ENCODE measurements at places on chromosomes 1 and 21.

DNA sequence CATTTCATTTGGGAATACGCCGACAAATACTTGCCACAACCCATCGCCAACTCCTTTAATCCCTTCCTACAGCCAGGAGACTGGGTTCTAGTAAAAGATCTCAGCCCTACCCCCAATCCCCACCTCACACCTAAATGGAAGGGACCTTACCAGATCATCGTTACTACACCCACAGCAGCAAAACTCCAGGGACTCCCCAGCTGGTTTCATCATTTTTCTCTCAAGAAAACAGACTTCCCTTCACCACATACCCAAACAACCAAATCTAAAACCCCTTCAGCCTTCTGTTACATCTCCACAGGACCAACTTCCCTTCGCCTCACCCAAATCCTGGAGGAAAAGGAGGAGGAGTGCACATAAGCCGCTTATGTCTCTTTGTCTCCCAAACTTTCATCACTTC is 23.7 kb upstream of the SLC2A5 start:
- DNase-seq, result no peak

- DNase-seq, result no peak
Measured at GRCh38 chr21:40754466-40754865, 92.5 kb downstream of the DSCAM start.

DNA sequence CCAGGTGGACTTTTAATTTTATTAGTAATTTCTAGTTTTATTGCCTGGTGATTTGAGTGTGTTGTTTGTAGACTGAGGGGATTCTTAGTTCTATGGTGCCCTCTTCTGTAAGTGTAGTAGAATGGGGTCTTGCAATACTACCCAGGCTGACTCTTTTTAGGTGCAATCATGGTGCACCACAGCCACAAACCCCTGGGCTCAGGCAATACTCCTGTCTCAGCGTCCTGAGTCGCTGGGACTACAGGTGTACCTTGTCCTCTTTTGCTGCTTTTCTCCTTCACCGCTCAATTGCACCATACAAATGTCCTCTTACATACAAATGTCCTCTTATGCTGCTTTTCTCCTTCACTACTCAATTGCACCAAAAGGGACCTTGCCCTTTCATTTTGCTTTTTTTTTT is 43.1 kb downstream of the SCP2 start:
- DNase-seq, result no peak

- no peak for DNase-seq
Measured at GRCh38 chr21:18382141-18382540, 21.4 kb downstream of the TMPRSS15 start.

- no peak for DNase-seq
Measured at GRCh38 chr1:10838541-10838940, 42.1 kb upstream of the CASZ1 start.

DNA sequence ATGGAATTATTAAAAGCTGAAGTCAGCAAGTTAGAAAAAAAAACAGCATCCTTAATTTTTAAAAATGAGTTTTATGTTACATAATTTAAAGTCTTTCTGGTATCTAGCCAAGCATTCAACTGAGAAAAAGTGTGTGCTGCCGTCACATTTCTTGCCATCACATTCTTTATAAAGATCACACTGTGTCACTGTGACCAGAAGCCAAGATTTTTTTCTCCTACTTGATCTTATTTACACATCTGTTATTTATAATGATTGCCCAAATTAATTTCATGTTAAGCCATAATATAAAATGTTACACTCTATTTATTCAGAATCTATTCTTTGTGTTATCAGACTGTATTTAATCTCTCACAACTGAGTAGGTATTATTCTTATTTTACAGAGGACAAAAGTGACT is 1603.7 kb downstream of the PLA2G4A start:
- DNase-seq, result no peak

DNA sequence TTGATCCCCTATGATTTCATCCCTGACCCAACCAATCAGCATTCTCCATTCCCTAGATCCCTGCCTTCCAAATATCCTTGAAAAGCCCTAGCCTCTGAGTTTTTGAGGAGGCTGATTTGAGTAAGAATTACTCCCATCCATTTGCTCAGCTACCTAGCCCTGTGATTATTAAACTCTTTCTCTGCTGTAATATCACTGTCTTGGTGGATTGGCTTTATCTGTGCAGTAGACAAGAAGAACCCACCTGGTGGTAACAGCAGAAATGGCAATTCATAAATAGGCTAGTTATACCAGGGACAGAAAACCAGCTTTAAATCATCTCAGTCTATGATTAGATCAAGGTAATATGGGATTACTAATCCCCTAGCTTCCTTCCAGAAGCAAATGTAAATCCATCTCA is 13.0 kb downstream of the IL20 start:
- no peak for DNase-seq

- no peak for DNase-seq
Measured at GRCh38 chr1:58829866-58830265, 46.0 kb upstream of the JUN start.

DNA sequence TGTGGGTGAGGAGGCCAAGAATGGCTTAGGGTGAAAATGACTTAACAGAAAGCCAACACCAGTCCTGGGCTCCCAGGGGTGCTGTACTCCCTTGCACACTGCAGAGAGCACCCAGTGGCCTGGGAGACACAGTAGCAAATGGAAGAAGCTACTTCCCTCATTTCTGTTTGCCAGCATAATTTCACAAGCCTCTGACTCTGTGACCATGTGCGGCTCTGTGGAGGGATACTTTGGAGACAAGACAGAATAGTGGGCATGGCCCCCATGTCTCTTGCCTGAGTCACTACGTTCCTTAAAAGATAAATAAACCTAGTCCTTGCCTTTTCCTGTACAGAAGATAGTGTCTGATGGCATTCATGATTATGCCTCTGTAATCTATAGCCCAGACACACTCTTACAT is 38.1 kb downstream of the TRIM62 start:
- DNase-seq, result no peak
